Endothelial cell of umbilical vein (primary cell): ENCODE measurements at places on chromosomes 1 and 21. TPM values are rescaled to one million over a fixed set of nuclear protein-coding genes. Genes with fewer than 3 reads are reported as not detected.

- H3K4me3 ChIP-seq, result no peak overlapping the region
- no peak for DNase-seq
- peaks cover 16% of the 10 kb centered on the region for H3K4me1 ChIP-seq
- no peak overlapping the region for H3K27ac ChIP-seq
- H3K27me3 ChIP-seq, result no peaks in the 10 kb centered on the region
These were observed 5.9 kb upstream of the VPS45 start for GRCh38 chr1:150061632-150062101.

GRCh38 chr1:22277662-22278061 is 134.8 kb upstream of the WNT4 start:
- peaks cover 3% of the 10 kb centered on the region for H3K27me3 ChIP-seq
- H3K27ac ChIP-seq, result no peak overlapping the region
- H3K4me3 ChIP-seq, result no peak overlapping the region
- H3K4me1 ChIP-seq, result peaks cover 21% of the 10 kb centered on the region
- no peaks in the 10 kb centered on the region for H3K36me3 ChIP-seq

The CADM3 gene
- 2.7 and 4.1 TPM in 2 replicates for total RNA-seq

- no peak for DNase-seq
- no peaks in the 10 kb centered on the region for H3K4me1 ChIP-seq
- no peaks in the 10 kb centered on the region for H3K36me3 ChIP-seq
- peaks cover 7% of the 10 kb centered on the region for H3K27me3 ChIP-seq
- H3K27ac ChIP-seq, result no peak overlapping the region
- no peak overlapping the region for H3K4me3 ChIP-seq
These were observed 2.7 kb upstream of the F5 start for GRCh38 chr1:169588785-169589485.

The S100A2 gene
- total RNA-seq, result 4.0 and 4.4 TPM in 2 replicates

The SH3BGR gene
- total RNA-seq, result 0.42 and 1.1 TPM in 2 replicates

DNA sequence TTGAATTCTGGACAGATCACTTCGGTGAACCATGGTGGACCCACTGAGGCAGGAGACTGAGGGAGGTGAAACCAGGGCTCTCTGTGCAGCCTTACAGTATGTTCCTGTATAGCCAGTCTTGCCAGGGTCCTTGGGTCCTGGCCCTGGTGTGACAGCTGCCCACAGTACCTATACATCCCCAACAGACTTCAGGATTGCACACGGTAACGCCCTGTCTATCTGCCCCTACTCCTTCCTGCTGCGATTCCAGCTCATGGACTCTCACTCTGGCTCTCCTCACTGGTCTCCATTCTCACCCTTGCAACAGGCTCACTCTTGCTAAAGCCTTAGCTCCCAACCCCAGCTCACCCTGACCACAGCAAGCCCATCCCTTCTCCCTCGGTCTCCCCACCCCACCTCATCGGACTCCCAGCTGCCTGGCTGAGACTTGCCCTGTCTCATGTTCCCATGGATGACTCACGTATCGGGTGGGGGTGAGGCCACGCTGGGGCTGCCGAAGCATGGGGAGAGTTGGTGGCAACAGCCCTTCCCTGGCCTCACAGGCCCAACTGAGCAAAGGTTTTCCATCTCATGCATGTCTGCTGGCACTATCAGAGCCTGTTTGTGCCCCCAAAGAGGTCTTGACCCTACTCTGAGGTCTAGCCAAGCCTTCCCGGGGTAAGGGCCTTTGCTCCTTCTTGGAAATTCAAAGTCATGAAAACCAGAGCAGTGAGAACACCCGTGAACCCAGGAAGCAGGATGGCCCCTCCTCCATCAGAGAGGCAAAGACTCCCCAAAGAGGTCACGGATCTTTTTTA is 7.1 kb downstream of the PHLDA3 start:
- H3K27ac ChIP-seq, result no peak overlapping the region
- peaks cover 13% of the 10 kb centered on the region for H3K4me1 ChIP-seq
- peaks cover 12% of the 10 kb centered on the region for H3K36me3 ChIP-seq
- no peak overlapping the region for H3K4me3 ChIP-seq
- H3K27me3 ChIP-seq, result no peaks in the 10 kb centered on the region
- peak; percentile 61 for DNase-seq

The ACADM gene
- total RNA-seq, result 32.5 and 40.4 TPM in 2 replicates

The APCS gene
- total RNA-seq, result not detected in 2 replicates
